ENCODE measurements at places on chromosomes 16 and 17.

- DNase-seq: no peak
These were observed 4.1 kb downstream of the MAP2K3 start for GRCh38 chr17:21288571-21289017.

DNA sequence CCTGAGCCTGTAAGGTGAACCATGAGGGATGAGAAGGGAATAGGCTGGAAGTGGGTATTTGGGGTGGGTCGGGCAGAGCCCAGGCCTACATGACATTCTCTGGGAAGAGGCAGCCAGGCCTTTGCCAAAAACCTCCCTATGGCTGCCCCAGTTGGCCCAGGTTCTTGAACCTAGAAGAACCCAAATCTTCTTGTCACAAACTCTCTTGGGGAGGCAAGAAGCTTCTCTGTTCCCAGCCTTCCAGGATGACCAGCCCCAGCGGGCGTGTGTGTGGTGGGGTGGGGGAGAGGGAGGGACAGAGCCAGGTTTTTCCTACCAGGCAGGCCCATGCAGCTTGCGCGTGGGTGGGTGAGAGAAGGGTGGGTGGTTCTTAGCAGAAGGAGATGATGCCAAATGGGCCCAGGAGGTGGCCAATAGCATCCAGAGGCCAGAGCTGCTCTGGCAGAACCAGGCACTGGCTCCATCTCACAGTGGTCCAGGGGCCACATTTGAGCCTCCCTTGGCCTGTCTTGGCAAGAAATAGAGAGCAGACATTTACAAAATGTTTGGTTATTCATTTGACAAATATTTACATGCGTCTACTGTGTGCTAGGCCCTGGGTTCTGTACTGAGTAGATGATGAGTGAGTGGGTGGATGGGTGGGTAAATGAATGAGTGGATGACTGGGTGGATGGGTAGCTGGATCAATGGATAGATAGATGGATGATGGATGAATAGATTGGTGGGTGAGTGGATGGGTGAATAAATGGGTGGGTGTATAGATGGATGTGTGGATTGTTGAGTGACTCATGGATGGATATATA, 44.3 kb upstream of the PLCG2 start:
- no peak for DNase-seq

DNA sequence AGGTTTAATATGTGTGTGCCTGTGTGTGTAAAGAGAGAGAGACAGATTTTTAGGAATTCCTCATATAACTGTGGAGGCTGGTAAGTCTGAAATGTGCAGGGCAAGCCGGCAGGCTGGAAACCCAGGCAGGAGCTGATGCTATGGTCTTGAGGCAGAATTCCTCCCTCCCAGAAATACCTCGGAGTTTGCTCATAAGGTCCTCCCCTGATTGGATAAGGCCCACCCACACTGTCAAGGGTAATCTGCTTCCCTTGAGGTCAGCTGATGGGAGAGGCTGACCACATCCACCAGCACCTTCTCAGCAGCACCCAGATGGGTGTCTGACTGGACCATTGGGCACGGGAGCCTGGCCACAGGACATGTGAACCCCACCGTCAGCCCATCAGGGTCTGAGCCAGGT, 42.4 kb downstream of the C16orf95 start:
- DNase-seq: no peak

DNA sequence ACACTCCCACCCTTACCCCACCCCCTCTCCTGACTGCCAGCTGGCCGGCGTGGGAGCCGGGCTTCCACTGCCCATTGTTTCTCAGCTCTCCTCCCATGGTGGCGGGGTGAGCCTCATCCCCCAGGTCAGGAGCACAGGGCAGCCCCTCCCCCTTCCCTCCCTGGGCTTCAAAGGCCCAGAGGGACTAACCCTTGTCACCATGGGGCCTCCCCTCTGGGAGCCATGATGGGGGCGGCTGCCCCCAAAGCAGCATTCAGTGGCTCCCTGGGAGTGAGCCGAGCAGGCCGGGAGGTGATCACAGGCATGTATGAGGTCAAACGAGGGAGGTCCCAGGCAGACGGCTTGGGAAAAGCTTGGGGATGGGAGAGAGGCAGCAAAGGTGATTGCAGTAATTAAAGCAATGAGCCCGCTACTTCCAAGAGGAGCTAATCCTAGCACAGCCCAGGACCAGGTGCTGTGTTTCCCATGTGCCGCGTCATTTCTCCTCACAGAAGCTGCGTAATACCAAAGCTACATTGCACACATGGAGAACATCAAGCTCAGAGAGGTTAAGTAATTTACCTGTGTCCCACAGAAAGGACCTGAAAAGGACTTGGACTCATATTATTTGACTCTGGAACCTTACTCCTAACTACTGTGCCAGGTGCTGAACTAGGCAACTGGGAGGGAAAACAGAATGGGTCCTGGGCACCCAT, 24.5 kb downstream of the CDK5RAP3 start:
- no peak for DNase-seq

GRCh38 chr17:5826384-5826783, 242.1 kb upstream of the NLRP1 start:
- no peak for DNase-seq

DNA sequence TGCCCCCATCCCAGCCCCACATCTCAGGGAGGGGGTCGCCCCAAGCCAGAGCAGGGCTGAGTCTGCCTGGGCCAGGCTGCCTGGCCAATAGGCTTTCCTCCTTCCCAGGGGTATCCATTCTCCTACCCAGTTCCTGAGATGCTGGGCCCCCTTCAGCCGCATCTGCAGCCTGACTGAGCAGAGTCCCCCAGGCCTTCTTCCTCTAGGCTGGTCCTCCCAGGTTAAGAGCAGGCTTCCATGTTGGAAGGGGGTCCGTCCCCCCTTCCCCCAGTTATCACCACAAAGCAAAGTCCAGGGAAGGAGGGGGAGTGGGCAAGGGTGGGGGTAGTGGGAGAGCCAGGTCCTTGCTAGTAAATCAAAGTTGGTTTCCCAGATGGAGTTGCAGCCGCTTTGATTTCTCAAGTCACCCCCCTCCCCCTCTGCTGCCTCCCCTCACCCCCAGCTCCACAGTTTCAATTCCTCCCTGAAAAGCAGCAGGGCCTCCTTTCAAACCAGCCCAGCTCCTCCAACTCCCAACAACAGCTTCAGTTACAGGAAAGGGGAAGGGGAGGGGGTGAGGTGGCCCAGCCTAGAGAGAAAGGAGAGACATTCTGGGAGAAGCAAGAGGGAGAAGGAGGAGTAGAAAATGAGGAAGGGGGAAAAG, 9.5 kb upstream of the FZD2 start:
- DNase-seq: no peak

DNA sequence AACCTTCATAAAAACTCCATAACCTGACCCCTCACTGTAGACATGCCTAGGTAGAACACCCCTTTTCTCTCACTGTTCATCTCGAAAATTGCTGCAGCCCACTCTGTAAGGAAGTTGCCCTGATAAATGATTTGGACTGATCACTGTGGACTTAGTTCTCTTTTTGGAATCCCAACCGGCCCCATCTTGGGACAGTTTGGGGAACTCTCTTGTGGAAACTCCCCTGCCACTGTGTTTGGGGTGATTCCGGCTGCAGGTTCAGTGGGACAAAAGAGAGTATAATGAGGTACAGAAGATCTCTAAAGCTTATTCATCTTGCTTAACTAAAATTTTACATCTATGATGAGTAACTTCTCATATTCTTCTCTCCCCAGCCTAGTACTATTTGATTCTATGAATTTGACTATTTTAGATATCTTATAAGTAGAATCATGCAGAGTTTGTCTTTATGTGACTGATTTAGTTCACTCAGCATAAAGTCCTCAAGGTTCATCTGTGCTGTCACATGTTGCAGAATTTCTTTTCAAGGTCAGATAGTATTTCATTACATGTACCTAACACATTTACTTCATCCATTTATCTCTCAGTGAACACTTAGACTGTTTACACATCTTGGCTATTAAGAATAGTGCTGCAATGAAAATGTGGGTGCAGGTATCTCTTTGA, 84.9 kb downstream of the ABCA8 start:
- DNase-seq: no peak
